ENCODE measurements at places on chromosomes 4 and X.

DNA sequence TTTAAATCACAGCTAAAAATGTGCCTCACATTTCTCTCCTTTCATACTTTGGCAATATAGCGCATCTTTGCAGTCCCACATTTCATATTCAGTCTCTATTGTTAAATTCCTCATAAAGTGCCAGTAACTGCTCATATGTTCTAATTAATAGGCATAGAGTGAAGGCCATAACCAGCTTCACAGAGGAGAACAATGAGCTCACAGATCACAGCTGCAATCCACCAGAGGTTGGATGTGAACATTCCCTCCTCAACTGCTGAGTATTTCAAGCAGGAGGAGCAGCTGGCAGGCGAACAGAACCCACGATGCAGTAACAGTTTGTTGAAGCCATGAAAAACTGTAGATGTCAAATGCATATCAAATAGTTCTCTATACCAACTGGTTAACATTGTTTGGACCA lies 2088.7 kb upstream of the AGA start:
- DNase-seq, result no peak

DNA sequence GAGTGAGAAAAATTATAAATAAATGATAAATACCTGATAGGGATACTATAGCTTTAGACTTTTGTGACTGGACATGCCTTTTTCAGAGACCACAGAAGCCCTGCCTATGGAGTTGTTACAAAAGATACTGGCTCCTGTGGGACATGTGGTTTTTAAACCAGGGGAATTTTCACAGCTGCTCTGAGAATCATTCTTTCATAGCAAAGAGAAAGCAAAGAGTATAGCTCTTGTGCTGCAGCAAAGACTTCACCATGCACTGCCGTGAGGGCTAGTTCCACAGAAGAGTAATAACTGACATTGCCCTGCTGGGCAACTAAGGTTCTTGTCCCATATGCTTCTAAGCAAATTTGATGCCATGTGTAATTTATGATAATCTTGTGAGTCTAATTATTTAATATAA lies 98.2 kb downstream of the MAPK10 start:
- DNase-seq, result no peak

GRCh38 chr4:36004204-36004851 lies 240.0 kb downstream of the ARAP2 start:
- no peak for DNase-seq

- DNase-seq, result no peak
Observed at GRCh38 chrX:110852180-110852579, 56.6 kb upstream of the CHRDL1 start.

DNA sequence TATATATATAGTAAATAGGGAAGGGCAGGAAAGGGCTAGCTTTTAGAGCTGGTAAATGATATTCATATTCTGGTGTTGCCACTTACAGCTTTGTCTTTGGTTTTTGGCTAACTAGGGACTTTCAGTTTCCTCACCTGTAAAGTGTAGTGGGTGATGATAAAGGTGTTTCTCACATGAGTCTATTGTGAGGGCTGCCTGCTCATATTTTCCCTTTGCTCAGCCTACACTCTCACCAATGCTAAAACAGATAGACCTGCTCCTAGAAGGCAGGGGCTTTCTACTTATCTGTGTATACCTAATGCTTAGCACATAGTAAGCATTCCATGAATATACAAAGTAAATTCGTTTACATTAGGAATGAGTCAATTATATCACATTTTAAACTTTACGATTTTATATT lies 137.2 kb upstream of the HS3ST1 start:
- DNase-seq, result no peak

- DNase-seq, result no peak
Observed at GRCh38 chrX:110536816-110537215, 178.2 kb downstream of the RTL9 start.

- no peak for DNase-seq
Observed at GRCh38 chr4:135718019-135718418, 1516.4 kb upstream of the PABPC4L start.

DNA sequence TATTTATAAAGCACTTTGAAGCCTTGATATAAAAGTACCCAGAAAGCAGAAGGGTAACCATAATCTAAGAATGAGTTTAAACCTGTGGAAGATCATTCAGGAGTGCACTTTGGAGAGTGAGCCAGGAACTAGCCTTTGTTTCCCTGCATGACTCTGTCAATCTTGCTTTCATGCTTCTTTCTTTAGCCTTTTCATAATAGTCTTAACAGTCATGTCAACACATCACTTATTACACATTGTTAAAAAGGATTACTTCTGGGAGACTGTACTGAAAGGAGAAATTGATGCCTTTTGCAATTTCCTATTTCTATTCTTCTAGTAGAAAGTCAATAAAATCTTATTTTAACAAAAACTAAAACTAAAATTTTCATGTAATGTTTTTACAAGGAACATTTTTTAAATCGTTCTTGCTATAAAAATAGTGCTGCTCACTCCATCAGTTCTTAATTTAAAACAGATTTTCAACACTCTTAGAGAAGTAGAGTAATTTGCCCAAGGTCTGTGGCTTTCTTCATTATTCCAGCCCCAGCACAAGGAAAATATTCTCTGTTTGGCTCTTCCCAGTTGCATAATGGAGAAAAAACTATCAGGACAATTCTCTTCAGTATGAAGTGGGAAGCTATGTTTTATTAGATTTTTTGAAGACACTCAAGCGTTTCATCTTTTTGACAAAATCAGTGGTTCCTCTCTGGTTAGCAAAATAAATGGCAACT lies 35.4 kb upstream of the SPP1 start:
- DNase-seq, result no peak

GRCh38 chrX:10931976-10932375 lies 179.2 kb upstream of the HCCS start:
- DNase-seq, result no peak

DNA sequence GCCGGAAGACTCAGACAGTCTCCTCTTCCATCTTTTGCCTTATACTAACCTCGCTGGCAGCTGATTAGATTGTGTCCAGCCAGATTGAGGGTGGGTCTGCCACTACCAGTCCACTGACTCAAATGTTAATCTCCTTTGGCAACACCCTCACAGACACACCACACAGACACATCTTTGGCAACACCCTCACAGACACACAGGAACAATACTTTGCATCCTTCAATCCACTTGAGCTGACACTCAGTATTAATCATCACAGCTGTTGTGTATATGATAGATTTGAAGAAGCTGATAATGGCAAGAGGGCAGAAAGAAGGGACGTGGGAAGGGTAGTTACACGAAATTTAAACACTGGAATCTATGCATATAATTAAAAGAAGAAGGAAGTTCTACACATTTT lies 139.5 kb downstream of the ANKRD50 start:
- no peak for DNase-seq

GRCh38 chr4:143381189-143382118 lies 44.8 kb downstream of the GAB1 start:
- no peak for DNase-seq

DNA sequence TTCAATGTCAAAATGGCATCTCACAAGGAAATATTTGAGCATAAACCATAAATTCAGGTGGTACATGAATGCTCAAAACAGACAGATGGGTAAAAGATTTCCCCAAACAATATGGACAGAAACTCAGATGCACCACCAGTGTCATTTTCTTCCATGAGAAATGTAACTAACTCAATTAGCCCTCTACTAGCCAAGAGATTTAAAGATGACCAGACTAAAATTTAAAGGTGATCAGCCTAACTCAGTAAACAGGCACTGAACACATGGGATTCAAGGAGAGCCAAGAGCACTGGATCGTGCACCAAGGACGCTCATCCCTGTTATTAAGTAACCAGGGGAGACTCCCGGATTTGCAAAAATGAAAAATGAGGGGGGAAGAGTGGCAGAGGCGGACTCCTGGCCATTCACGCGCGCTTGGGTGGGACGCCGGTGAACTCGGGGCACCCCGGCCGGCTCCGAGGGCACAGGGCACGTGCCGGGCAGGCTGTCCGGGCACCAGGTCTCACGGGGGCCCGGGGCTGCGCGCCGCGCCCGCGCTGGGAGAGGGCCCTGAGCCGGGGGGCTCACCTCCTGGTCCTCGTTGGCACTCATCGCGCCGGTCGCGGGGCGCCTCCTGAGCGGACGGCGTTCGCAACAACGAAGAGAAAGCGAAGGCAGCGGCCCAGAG lies 490 bp downstream of the RWDD4 start:
- no peak for DNase-seq

- DNase-seq, result no peak
Observed at GRCh38 chr4:155769090-155769489, 10.3 kb downstream of the GUCY1B1 start.

DNA sequence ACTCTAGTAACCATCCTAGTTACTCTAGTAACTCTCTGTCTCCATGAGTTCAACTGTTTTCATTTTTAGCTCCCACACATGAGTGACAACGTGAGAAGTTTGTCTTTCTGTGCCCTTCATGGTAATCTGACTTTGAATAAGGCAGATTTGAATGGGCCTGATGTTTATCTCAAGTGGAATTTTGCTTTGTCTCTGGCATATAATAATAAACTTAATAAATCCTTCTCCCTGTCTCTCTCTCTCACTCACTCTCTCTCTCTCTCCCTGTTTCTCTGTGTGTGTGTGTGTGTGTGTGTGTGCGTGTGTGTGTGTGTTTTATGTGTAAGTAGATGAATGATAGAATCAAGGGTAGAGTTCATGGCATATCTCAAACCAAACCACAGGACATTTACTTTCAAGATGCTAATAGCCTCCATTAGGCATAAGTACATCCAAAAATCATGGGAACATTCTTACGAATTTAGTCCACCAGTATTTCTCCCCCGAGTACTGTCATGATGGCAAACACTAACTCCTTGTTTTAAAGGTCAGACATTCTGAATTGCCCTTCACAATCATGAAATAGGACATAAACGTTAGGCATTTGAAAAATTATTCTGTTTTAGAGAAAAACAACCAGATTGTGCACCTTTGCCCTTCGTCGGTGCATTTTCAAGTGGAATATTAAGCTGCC lies 193.1 kb downstream of the SPATA18 start:
- DNase-seq, result no peak

DNA sequence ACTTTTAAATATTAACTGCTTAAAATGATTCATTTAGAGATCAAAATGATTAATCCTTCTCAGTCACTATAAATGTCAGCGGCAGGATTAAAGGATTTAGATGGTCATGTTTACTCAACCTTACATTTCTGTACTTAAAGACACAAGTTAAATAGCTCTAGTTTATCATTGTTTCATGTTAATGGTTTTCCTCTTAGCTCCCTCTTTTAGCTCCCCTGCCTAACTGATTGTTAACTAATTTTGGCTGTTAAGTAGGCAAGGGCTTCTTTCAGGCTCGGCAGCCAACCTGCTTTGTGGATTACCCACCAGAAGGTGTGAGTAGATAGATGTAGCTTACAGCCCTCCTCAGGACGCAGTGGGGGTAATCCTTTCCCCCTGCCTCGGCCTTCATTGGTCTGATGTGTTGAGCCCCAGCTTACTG lies 96.0 kb downstream of the TENM3 start:
- no peak for DNase-seq

DNA sequence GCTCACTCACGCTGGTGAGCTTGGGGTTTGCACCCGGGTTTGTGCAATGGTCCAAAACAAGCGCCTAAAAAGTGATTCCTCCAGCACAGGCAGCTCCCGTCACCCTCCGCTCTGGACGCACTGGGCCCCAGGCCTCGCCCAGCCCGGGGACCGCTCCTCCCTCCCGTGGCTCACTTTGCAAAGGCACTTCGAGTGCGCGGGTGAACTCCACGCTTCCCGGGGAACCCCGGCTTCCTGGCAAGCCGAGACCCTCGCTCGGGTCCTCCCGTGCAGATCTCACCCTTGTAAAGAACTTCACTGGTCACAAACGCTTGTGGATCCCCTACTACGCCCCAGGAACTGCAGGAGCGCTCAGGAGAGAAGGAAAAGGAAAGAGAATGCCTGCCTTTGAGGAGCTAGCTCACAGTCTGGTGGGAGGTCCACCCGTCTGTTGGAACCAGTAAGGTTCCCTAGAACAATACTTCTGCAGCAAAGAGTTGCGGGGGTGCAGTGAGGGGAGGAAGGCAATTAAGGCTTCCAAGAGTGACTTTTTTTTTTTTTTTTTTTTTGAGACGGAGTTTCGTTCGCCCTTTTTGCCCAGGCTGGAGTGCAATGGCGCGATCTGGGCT lies at the start of gene CTPS2:
TSS of gene CTPS2 (minus strand) at position 122 of the 608 bp plus-strand sequence. CDS start 9,767 bp downstream, outside the sequence.
- DNase-seq, result no peak

DNA sequence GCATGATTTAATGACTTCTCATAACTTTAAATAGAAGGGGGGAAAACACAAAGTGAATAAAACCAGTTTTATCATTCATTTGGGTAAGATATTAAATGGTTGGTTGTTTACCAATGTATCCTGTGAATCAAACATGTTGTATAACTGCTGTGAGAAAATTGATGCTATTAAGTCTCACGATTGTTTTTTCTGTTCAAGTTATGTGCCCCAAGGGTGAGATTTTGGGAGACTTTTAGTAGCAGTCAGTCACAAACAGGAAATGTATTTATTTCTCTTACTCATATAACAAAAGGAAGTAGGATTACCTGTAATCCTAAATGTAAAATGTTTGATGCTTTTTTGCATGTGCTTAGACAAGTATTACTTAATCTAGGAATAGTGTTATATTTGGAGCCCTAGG lies 39.2 kb downstream of the MTHFD2L start:
- DNase-seq, result no peak

DNA sequence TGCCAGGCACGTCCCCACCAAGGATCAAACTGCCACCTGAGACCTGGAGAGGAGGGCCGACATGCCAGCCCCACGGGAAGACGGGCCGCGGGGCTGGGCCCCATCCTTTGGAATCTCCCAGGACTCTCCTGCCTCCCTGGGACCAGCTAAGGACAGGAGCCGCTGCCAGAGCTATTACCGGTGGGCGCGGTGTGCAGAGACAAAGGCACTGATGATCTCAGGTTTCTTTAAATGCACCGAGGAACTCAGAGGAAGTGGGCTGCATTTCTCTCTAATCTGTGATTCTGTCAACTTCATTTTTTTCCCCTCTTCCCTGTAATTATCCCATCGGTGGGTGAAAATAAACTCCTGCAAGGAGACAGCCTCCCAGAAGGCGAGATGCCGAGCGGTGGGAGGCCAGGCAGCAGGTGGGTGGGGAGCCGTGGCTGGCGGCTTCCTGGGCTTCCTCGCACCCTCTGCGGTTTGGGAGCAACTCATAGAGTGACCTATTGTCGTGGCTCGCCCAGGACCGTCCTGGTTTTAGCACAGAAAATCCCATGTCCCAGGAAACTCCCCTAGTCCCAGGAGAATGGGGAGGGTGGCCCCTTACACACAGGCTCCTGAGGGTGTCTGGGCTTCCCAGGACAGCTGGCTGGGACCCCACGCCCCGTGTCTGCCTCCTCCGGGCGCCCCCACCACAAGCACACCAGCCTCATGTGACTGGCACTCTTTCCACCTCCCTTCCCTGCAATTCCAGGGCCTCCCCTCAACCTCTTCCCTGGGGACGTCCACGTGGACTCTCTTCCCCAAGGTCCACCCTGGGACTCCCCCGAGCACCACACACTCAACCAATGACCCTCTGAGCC lies 62.3 kb upstream of the ADRA2C start:
- DNase-seq, result no peak

GRCh38 chrX:139831017-139831416 lies 101.8 kb downstream of the ATP11C start:
- DNase-seq, result no peak

DNA sequence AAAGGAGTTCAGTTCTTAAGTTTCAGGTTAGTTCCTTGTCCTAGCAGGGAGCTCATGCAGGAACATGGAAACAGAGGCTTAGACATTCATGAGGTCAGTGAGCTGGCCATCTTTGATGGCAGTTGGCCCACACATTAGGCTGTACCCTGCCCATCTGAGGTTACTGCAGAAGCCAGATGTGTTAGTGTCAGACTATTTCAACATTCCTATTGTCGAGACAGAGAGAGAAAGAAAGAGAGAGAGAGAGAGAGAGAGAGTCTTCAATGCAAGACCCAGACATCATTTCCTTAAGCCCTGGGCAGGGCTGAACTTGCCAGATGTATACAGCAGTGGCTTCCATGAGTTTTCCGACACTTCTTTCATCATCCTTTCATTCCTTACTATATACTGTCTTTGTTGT lies 91.3 kb downstream of the PPP1R2C start:
- DNase-seq, result no peak

All from vagina (tissue), 2 donors.